Uterus (tissue), 4 donors: ENCODE measurements at places on chromosomes 16 and 17.
A peak's percentile ranks its signal among the peaks of the same experiment; 100 is the strongest.

- DNase-seq, result no peak
Measured at GRCh38 chr17:5365831-5366230, 53.6 kb downstream of the NUP88 start.

GRCh38 chr17:80750263-80750662 is 205.6 kb downstream of the RPTOR start:
- DNase-seq, result no peak

- DNase-seq, result peak; percentile 81
Measured at GRCh38 chr17:27294689-27295630, 1.0 kb downstream of the WSB1 start.

- no peak for DNase-seq
Measured at GRCh38 chr16:60206516-60206915, 1472.4 kb upstream of the GOT2 start.

DNA sequence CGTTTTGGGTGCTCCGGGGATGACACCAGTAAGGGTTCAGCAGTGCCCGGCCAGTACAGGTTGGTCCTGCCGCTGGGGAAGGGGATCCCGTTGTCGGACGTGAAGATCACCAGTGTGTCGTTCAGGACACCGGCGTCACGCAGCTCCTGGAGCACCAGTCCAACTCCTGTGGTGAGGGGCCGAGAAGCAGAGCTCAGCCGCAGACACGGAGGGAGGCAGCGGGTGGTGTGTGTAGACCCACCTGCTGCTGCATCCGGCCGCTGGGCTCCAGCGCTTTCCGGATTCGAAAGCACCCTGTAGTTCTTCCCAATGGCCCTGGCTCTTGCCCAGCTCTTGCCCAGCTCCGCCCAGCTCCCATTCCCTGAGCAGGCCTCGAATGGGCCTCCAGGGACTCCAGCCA is 8.0 kb downstream of the SGSH start:
- DNase-seq, result no peak

DNA sequence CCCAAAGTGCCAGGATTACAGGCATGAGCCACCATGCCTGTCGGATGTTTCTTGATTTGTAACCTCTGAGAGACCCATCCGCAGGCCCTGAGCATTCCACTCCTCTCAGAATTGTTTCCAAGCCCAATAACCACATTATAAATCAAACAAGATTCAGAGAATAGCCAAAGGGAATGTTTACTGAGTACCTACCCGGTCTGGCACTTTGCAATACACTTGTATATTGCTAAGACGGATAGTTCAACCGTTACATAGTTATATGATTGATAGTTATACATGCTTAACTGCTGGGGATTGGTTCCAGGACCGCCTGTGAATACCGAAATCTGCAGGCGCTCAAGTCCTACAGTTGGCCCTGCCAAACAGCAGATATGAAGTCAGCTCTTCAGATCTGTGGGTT is 3.0 kb upstream of the KAT8 start:
- DNase-seq, result no peak

GRCh38 chr16:65249768-65250167 is 127.9 kb upstream of the CDH11 start:
- peak; percentile 69 for DNase-seq

DNA sequence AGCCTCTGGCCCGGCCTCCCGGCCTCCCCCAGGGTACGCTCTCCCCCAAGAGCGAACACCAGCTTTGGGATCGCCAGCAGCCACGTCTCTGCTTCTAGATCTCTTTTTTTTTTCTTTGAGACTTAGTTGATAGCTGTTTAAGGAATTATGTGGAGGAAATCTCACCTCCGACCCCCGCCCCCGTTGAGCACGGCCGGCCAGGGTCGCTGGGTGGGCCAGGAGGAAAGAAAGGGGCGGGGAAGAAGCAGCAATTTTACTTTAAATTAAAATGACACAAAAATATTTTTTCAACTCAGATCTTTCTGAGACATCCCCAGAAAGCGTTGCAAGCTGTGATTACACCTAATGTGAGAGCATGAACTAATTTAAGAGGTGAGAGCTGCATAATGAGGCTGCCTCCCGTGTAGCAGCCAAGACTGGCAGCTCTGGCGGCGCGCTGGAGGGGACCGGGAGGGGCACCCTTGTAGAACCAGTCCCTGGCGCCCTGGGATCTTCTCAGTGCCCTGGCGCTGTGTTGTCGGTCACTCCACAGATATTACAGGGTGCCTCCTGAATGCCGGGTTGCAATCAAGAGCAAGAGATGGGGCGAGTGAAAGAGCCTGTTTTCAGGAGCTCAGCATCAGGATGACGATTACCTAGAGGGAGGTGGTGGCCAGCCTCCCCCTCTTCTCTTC is 1.9 kb upstream of the CBLN1 start:
- no peak for DNase-seq

DNA sequence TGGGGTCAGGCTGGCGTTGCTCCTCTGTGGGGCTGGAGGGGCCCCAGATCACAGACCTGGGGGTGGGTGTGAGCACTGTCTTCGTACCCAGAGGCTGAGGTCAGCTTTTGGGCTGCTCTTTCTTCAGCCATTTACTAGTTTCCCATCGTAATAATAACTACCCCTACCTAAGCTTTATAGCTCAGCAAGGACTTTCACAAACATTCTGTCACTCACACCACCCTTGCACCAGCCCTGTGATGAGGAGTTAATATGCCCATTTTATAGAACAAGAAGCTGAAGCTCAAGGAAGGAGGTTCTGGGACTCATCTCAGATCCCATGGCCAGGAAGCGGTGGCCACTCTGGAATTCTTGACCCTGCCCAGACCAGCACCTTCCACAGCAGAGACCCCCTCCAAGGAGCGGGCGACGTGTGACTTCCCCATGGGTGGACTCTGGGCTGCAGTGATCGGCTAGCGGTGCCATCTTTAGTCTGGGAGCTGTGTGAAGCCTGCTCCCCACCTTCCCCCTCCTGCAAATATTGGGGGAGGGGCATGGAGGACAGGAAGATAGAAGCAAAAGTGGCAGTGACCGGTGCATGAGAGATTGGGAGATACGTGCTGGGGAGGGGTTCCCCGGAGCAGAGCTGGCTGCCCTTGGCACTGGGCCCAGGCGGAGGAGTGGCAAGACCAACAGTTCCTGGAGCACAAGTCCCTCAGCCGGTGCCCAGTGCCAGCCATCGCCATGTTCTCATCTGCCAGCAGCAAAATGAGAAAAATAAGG is 81.8 kb upstream of the TOB1 start:
- DNase-seq, result peak; percentile 44

- DNase-seq, result no peak
Measured at GRCh38 chr17:67678414-67678813, 39.3 kb upstream of the NOL11 start.

- no peak for DNase-seq
Measured at GRCh38 chr16:87801679-87802259, 36.0 kb upstream of the KLHDC4 start.

DNA sequence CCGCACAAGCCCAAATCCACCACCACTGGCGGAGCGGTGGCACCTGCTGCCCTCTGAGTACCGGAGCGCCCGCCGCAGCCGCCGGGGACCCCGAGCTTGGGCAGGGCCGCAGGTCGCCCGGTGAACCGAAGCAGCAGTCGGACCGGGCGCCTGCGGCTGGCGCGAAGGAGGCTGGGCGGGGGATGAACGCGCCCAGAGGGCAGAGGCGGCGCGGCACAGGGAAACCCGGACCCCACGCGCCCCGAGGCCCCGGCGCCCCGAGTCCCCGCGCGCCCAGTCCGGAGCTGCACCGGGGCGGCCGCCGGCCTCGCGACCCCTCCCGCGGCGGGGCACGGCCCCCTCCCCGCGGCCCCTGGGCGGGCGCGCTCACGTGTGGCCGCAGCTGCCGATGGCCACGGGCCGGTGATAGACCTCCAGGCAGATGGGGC is 393 bp downstream of the RNF166 start:
- no peak for DNase-seq

DNA sequence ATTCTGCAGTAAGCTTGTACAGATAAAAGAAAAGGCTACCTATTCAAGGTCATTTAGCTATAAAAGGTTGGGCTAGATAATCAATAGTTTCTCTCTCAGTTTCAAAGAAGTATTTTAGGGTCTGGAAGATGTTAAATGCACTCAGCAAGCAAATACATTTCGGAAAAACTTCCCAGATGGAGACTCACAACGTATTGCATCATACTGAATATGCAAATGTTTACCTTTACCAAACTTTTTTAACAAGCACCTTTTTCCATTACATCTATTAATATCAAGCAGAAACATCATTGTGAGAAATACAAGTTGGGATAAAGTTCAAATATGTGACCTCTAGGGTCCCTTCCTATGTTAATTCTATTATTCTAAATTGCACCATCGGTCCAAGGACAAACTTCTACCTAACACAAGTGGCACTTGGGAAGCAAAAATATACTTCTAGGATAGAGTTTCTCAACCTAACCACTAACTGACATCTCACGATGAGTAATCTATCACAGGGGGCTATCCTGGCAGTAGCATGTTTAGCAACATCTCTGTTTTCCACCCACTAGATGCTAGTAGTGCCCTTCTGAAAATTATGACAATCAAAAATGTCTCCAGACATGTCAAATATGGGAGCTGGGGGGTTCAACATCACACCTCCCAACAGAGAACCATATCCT is 14.5 kb downstream of the KANSL1 start:
- no peak for DNase-seq

GRCh38 chr17:37168731-37169353 is 206.9 kb upstream of the C17orf78 start:
- no peak for DNase-seq

DNA sequence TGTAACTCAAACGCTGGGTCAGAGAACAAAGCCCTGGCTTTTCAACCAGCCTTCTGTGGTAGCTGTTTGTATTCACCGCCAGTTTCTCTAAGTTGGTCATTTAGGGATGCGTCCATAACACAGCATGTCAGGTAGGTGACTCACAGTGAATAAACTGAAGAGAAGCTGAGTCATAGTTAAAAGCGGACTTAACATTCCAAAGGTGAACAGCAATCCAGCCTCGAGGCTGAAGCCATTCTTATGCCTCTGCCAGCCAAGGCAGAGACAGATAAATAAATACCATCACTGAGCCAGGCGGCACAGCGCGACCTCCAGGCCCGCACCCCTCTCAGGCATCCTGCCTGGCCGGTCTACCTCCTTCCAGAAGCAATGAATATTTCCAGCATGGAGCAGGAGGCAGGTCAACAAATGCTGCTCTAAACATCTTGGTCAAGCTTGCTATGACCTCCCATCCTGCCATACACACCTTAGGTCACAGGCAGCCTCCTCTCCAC is 12.4 kb upstream of the CACNG4 start:
- DNase-seq, result peak; percentile 19

GRCh38 chr17:72901083-72901482 is 191.4 kb downstream of the SLC39A11 start:
- no peak for DNase-seq

GRCh38 chr17:32807577-32807976 is 69.3 kb downstream of the MYO1D start:
- DNase-seq, result no peak

DNA sequence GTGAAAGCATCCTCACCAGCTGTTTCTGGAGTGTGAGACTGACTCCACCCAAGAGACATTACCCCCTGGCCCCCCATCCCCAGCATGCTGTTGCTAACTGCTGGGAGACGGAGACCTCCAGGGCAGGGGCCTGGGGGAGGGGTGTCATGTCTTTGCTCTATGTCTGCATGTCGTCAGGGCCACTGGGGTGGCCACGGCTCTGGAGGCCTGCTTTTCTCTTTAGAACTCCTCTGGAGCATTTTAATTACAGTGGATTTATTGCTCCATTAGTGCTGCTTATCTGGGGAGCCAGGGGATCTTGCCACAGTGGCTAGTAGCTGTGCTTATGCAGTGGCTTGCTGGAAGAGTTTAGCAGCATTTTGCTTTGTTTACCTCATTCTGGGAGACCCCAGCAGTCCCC is 32.3 kb downstream of the CLEC16A start:
- DNase-seq, result no peak

- DNase-seq, result no peak
Measured at GRCh38 chr17:32769846-32770245, 107.1 kb downstream of the MYO1D start.

- no peak for DNase-seq
Measured at GRCh38 chr17:60415146-60415545, 7.1 kb upstream of the CHCT1 start.

DNA sequence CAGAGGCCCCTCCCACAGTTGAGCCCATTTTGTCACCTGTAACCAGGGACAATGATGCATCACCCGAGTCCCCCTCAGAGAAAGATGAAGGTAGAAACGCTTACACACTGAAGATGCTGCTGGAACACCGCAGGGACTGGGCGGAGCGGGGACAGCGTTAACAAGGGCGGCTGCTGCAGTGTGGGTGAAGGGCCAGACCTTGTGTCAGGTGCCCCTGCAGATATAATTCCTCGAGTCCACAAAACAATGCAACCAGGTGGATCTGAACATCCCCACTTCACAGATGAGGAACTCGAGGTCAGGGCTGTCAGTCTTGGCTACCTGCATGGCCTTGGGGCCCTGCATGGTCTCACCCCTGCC is 6.3 kb upstream of the MAPK7 start:
- DNase-seq, result peak; percentile 11

GRCh38 chr17:5629128-5629527 is 44.8 kb upstream of the NLRP1 start:
- no peak for DNase-seq

DNA sequence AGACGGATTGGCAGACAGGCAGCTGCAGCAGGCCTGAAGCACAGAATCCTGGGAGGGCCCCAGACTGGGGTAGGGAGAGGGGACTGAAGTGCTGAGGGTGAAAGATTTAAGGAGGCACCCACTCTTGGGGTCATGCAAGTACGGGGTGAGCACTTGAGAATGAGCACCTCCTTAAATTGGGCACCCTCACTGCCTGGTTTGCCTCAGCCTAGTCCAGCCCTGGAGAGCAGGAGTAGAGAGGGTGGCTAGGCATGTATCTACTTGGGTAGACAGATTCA is 154.1 kb upstream of the CDC42EP4 start:
- DNase-seq, result no peak

DNA sequence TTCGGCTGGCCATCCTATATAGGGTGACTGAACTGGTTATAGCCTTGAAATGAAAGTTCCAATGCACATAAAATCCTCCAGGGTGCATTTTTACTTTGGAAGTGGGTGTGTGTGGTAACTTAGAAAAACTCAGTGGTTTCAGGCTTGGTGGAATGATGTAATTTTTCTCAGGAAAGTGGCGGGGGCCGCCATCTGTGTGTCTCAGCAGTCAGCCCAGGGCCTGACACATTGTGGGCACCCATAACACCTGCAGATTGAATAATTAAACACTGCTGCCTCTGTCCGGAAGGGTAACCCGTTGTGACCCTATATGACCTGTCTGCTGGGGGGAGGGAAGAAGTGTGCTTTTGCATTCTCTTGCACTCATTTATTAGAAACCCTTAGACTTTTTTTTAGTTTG is 2.2 kb upstream of the PDP2 start:
- DNase-seq, result no peak

- DNase-seq, result no peak
Measured at GRCh38 chr16:1642148-1642547, 30.0 kb downstream of the CRAMP1 start.
